ENCODE measurements at places on chromosomes 2 and 18.

DNA sequence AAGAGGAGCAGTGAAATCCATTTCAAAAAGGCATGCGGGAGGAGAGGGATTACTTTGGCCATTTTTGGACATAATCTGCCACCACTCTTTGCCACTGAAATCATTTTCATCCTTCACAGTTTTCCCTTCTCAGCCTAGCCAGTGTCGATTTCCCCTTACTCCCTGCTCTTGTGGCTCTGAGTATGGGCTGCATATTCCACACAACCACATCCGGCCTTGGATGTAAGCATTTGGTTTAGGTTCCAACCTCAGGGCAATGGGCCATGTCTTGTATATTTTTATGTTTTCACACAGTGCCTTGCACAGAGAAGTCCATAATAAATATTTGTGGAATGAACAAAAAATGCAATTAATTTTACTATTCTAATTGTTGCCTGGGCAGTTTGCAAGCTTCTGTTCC lies 7.7 kb upstream of the SERPINE2 start:
- DNase-seq = no peak

DNA sequence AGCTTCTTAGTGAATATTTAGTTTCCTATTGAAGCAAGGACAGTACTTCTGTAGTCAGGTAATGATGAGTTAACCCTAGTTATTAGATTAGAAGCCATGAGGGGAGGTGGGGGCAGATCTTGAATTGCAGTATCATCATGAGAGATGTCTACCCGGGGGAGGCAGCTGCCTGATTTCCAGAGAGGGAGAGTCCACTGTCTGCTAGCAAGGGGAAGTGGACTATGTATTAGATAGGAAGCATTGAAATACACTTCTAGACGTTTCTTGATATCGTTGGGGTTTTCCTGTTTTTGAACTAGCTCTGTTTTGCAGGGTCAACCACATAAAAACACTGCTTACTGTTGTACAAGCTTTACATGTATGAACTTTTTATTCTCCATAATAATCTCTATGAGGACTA lies 38.8 kb downstream of the APLF start:
- DNase-seq = no peak

GRCh38 chr2:36449943-36450392 lies 94.4 kb downstream of the CRIM1 start:
- no peak for DNase-seq

GRCh38 chr2:134117676-134118075 lies 136.2 kb upstream of the MGAT5 start:
- no peak for DNase-seq

Data from NCI-H69 (cell line).